Activated T-helper 1 cell treated with anti-CD3 and anti-CD28 coated beads, Interleukin-12 subunit alpha, Interleukin-12 subunit beta, Interleukin-2, Interleukin-4 antibody, amounts not matched to agents 30 ng/mL and 10 ng/mL and 1 ng/mL, durations not matched to agents 14 hours and 24 hours and 36 hours (primary cell): ENCODE measurements at places on chromosomes 7 and 10. TPM values are rescaled to one million over a fixed set of nuclear protein-coding genes. Genes with fewer than 3 reads are reported as not detected.

Gene HOXA5
- not detected in 2 replicates for total RNA-seq

DNA sequence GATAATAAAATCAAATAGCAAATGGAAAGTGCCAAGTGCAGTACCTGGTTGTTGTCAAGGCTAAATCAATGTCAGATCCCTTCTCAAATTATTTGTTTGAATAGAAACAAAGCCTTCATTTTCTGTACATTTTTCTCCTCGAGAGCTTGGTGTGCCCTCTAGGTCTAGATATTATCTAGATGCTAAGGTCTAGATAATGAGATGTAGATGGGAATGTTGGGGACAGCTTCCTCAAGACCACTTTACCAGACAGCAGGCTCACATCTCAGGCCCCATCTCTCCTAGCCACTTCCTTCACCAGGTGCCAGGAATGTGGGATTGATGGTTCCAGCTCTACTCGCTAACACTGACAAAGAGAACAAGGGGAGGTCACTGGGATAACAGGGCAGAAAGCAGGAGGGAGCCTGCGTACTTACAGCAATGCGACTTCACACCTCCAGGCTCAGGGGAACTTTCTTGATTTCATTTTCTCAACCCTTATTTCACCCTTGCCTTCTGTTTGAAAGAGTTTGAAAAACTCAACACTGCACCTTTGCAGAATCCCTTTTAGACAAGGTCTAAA lies 451.4 kb upstream of the VSTM2A start:
- no peak for DNase-seq

DNA sequence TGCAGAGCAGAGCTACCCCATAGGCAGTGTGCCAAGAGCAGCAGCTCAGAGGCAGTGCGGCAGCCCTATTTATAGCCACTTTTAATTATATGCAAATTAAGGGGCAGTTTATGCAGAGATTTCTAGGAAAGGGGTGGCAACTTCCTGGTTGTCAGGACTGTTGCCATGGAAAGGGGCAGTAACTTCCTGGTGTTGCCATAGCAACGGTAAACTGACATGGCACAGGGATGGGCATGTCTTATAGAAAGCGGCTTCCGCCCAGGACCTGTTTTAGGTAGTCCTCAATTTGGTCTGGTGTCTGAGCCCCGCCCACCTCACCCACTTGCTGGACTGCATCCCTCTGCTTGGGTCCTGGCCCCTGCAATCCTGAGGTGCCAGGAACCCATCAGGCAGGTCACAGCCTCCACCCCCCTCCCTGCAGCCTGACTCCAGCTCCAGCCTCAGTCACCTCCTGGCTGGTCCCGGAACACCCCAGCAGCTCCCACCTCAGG lies 115.8 kb downstream of the TMEM130 start:
- DNase-seq = no peak

DNA sequence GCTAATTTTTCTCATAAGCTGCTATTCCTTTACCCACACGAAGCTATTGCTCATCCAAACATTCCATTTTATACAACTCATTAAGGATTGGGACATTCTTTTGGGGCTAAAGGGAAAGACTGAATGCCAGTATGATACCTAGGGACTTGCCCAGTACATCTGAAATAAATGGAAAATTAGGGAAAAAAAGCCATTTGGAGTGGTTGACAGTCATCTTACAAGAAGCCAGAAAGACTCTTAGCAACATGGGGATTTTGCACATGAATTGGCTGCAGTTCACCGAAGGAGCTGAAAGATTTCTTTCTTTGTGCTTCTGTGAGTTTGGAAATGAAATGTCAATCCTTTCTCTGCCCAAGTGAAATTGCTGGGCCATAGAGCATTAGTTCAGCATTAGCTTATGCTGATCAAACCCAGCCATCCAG lies 43.3 kb upstream of the MTURN start:
- no peak for DNase-seq

- DNase-seq = no peak
Observed at GRCh38 chr7:151741585-151741984, 135.3 kb downstream of the PRKAG2 start.

DNA sequence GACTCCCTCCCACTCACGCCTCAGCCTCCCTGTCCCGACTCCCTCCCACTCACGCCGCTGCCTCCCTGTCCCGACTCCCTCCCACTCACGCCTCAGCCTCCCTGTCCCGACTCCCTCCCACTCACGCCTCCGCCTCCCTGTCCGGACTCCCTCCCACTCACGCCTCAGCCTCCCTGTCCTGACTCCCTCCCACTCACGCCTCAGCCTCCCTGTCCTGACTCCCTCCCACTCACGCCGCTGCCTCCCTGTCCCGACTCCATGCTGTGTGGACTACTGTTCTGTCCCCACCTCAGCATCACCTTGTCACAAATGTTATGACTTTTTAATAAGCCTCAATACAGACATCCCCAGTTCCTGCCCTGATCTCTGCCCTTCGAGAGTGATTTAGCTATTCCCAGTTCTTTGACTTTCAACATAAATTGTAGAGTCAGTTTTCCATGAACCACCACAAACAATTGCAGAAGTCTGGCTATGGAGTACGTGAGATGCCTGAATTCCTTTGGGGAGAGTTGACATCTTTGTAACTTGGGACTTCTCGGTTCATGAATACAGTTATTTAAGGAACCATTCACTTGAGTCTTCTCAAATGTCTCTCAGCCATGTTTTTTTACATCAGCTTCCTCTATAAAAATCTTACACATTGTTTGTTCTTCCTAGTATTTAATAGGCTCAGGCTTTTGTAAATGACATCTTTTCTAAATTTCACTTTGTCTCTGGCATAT lies 71.9 kb downstream of the FOXL3 start:
- DNase-seq = no peak

DNA sequence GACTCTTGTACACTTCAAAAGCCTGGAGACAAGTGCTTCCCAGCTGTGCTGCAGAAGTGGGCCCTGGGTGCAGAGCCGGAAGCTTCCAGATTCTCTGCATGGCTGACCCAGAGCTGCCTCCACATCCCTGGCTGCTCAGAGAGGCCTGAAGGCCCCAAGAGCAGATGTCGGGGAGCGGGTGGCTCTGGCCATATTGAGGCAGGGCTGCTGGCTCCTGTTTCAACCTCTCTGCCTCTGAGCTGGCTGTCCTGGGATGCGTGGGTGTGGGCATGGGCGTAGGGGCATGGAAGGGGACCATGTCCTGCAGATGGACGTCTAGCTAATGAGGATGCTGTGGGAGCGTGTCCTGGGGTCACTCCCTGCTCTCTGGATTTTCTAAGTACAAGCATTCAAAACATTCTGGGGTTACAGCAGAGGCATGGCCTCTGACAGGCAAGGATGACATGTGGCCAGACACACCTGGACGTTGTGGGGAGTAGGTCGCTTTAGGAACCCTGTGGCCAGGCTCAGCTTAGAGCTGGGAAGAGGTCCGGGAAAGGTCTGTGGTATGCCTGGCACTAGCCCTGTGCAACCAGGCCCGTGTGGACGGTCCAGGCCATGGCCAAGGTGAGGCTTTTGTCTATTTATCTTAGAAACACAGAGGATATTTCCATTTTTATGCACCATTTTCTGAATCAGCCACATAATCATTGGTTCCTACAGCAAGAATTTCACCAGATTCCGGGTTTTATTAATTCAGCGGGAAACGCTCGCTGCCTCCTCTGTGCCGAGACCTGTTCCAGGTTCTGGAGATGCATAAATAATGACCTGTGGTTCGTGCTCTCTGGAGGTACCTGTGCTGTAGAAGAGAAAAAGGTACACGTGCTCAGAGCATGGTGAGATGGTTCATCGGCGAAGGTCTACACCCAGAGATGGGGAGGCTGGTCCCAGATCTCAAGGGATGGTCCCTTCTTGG lies 361.1 kb downstream of the GLRX3 start:
- DNase-seq = no peak
